ENCODE measurements at places on chromosomes 16 and 17. TPM values are rescaled to one million over a fixed set of nuclear protein-coding genes. Genes with fewer than 3 reads are reported as not detected.
A peak's percentile ranks its signal among the peaks of the same experiment; 100 is the strongest.

- DNase-seq, result no peak
Measured at GRCh38 chr16:66091471-66091891, 275.0 kb upstream of the CDH5 start.

DNA sequence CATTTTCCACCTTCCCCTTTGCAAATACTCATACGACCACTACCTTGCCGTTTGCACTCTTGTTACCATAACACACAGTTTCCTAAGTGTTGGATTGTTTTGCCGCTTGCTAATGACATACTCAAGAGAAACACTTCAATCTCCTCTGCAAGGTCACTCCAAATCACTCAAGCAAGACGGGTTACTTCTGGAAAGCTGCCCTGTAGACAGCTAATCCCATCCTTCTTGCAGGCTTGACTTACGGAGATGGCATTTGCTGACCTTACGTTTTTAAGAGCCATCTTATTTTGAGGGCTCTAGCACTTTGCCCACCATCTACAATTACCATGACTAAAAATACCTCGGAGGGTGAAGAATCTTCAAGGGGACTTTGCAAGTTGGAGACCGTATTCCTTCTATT, 46.2 kb downstream of the MYH3 start:
- DNase-seq, result no peak

DNA sequence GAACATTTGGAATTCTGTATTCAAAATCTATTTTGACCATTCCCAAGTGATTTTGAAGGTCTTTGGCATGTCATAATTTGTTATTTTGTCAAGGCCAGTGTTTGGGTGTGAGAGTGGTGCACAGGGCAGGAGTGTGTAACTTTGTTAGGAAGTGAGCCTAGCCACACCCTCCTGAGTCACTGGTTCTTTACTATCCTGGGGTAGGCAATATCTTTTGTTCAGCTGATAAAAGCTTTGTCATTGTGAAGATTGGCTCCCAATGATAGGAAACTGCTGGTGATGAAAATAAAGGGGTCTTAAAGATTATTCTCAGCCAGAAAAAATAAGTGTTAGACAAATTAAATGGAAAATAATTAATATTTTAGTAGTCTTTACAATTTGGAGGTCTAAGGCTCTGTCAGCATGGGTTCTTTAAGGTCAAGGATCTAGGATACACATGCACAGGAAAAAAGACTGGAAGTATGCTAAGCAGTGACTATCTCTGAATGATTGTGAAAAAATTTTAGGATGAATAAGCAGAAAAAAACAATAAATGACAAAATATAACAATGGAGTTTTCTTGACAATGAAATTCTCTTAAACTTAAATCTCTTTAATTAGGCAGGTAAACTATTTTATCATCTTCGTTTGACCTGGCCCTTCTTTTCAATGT, 5.1 kb downstream of the UBN1 start:
- DNase-seq, result no peak

- no peak for DNase-seq
Measured at GRCh38 chr16:82146957-82147356, 23.1 kb downstream of the MPHOSPH6 start.

DNA sequence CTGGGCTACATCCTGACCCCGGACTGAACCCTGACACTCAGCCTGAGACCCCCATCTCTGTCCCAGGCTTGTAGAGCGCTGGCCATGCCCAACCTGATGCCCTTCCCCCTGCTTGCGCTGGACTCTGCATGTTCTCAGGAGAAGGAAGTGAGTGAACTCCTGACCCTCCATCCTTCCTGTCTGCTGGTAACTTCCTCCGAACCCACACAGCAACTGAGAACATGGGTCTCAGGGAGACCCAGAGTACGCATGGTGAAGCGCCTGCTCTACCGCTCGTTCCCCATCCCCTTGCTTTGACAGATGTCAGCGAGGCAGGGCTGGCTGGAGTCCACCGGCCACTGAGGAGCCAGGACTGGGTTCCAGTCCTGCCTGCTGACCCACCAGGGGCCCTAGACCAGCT, 6.1 kb downstream of the CAMKK1 start:
- DNase-seq, result peak; percentile 67

DNA sequence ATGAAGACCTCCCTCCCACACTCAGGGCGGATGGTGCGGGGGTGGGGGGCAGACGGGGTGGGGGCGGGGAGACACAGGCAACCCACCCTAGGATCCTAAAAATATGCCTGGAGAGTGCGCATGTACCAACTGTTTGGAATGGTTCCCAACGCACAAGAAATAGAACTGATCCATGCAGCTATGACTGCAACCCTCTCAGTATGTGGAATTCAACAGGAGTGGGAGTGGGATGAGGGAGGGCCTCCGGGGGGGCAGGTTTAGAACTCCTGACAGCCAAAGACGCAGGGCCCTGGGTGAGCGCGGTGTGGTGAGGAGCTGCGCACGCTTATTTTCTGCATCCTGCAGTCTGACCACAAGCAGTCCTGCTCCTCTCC, 1.1 kb upstream of the P2RX5 start:
- DNase-seq, result no peak

DNA sequence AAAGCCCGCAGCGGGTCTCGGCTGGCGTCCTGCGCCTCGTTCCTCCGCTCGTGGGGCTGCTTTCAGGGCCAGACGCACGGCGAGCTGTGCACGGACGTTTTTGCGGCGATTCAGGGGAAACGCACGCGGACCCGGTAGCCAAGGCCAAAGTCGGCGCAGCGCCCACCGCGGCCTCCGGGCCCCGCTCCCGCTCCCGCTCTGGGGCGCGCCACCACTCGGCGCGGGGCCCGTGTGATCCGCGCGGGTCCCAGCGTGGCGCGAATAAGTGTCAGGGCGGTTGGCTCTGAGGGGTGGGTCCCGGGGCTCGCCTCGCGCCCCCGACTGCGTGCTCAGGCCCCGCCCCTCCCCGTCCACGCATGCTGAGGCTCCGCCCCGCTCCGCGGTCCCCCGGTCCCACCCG, 694 bp upstream of the TBCD start:
- DNase-seq, result peak; percentile 92

DNA sequence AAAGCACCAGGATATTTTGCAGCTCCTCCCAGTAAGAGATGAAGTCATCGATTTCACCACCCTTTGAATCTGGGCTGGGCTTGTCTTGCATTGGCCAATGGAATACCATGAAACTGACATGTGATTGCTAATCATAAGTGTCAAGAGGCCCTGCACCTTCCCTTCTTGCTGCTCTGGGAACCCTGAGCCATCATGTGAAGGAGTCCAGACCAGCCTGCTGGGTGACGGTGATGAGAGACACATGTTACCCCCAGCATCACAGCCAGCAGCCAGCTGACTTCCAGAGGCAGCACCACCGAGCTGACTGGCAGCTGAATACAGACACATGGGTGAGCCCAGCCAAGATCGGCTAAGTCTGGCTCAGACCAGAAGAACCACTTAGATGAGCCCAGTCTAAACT, 43.6 kb upstream of the CACNG4 start:
- DNase-seq, result no peak

DNA sequence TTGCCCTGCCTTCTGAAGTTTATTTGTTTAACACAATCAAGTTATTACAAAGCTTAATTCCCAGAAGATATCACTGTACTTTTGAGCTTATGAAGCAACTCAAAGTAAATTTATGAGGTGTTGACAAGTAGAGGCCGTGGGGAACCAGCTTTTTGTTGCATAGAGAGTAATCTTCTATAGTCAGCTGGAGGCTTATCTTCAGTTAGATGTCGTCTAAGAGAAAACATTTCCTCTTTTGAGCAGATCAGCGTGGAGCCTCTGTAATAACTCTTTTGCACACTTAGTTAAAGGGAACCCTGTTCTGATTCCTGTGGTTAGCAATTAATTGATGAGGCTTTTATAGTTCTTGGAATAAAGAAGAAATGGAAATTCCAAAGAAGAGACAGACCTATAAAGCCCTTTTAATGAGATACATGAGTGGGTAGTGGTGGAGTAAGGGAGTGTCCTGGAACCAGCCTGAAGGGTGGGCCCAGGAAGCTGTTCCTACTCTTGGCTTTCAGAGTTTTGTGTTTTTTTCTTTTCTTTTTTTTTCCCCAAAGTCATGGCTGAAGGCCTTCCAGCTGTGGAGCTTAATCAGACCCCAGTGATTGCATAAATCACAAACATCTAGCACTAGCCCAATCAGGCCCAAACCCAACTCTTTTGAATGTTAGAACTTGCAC, 28.9 kb upstream of the MAP3K14 start:
- no peak for DNase-seq

DNA sequence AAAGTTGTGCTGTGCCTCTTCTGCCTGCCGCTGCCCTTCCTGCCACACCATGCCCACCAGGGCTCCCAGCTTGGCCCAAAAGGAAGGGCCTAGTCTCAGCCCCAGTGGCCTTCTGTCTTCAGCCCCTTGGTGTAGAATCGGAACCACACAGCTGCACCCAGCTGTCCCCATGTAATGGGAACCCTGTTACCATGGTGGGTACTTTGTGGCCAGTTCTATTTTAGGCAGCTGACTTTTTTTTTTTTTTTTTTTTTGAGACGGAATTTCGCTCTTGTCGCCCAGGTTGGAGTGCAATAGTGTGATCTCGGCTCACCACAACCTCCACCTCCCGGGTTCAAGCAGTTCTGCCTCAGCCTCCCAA, 163.3 kb upstream of the GSE1 start:
- no peak for DNase-seq

DNA sequence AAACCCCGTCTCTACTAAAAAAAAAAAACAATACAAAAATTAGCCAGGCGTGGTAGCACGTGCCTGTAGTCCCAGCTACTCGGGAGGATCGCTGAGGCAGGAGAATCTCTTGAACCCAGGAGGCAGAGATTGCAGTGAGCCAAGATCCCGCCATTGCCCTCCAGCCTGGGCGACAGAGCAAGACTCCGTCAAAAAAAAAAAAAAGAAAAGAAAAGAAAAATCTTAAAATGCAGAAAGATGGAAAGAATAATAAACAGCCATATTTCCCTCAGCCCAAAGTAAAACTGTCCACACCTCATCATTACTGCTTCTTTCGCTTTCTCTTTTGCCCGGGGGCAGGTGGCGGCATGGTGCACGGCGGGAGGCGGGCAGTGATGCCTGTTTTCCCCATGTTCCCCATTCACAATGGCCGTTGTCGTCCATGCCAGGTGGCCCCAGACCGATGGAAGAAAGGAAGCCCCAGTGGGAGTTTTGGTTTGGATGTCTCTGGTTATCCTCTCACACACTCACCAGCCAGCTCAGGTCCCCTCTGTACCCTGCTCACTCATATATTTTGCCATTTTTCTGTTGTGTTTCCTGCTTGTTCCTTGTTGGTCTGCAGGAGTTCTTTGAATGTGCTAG, 37.0 kb upstream of the PEMT start:
- DNase-seq, result peak; percentile 86

DNA sequence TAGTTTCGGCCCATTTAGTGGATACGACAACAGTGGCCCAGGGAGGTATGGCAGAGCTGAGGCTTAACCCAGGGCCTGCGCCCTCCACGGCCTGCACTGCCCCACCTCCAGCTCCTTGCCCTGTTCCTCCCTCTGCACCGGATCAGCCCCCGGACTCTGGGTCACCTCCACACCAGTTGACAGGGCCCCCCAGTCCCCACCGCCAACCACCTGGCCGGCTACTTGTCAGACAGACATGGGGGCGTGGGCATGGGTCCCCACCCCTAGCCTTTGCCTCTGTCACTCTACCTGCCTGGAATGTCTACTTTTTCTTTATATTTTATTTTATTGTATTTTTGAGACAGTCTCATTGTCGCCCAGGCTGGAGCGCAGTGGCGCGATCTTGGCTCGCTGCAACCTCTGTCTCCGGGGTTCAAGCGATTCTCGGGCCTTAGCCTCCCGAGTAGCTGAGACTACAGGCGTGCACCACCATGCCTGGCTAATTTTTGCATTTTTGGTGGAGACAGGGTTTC, 3.0 kb upstream of the ACTG1 start:
- DNase-seq, result no peak

GRCh38 chr16:14455573-14455972, 174.5 kb downstream of the PARN start:
- DNase-seq, result no peak

GRCh38 chr17:73759734-73760438, 115.6 kb upstream of the SDK2 start:
- DNase-seq, result no peak

DNA sequence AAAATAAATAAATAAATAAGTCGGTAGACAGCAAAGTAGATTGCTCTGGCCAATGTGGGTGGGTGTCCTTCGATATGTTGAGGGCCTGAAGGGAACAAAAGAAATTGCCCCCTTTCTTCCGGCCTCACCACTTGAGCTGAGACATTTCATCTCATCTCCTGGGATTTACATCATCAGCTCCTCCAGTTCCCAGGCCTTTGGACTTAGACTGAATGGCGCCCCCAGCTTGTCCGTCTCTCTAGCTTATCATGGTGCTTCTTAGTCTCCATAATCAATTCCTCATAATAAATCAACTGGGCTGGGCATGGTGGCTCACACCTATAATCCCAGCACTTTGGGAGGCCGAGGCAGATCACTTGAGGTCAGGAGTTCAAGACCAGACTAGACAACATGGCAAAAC, 13.8 kb upstream of the HAP1 start:
- no peak for DNase-seq

GRCh38 chr17:14833201-14833785, 431.8 kb downstream of the PMP22 start:
- DNase-seq, result no peak

DNA sequence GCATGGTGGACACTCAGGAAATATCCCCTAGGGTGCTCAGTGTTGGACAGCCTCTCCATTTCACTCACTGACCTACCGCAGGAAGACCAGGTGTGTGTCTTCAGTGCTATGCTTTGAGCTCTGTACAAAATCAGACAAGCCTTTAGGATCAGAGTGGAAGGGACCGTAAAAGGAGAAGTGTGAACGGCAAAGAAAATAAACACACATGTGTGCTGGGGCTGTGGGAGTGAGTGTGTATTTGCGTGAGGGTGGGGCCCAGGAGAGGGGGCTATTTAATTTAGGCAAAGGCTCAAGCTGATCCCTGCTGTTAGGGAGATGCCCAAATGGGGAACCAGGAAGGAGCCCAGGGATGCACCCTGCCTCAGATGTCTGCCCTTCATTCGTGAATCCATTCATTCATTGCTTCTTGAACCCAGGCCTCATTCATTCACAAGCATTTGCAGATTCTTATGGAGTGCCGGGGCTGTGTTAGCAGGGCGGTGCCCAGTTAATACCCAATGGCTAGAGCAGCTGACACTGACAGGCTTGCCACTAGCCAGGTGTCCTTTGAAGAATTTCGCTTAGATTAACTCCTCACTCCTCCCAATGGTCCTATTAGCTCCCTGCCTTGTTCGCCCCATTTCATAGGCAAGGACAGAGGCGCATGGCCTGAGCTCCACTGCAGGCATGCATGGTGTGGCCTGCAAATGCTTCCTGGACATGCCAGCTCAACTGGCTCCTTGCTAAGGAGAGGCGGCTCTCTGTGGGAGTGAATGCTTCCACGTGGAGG, 296.7 kb upstream of the FOXF1 start:
- no peak for DNase-seq

SEZ6 gene
- not detected for total RNA-seq

CRYBA1 gene
- not detected for total RNA-seq

TNFRSF13B gene
- total RNA-seq, result not detected

CCL13 gene
- total RNA-seq, result not detected

KRTAP2-3 gene
- total RNA-seq, result not detected

TP53TG3D gene
- not detected for total RNA-seq

TBC1D3H gene
- total RNA-seq, result not detected

TP53TG3 gene
- total RNA-seq, result not detected
